ENCODE measurements at places on chromosomes 3 and 15.

- no peak for DNase-seq
Measured at GRCh38 chr15:99016680-99017321, 9.2 kb upstream of the PGPEP1L start.

DNA sequence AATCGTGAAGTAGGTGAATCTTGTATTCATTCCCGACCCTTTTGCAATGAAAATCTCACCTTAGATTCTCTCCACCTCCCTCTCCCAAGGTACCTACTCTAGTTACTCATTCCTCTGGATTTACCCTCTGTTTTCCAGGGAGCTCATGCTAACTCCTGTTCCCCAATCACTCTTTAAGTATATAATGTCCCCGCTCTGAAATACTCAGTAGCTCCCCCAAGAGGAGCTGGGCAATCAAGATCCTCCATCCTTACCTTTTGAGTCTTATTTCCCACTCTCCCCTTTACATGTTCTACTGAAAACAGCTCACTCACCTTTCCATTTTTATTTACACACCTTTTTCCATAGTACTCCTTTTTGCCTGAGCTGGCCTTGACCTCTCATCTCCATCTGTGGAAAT is 599.9 kb downstream of the RBMS3 start:
- no peak for DNase-seq

DNA sequence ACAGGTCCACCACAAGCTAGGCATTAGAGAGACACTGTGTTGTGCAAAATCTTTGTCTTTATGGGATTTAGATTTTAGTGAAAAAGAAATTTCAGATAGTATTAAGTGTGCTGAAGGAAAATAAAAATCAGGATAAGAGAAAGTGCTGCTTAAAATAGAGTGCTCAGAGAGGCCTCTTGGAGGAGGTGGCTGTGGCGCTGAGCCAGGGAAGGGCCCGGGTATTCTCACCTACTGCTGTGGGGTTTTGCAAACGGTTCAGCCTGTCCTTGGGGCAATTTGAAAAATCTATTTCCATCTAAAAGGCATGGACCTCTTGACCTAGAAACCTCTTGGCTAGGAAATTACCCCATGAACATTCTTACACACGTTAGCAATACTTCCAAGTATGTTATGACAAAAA is 267.7 kb downstream of the TJP1 start:
- no peak for DNase-seq

DNA sequence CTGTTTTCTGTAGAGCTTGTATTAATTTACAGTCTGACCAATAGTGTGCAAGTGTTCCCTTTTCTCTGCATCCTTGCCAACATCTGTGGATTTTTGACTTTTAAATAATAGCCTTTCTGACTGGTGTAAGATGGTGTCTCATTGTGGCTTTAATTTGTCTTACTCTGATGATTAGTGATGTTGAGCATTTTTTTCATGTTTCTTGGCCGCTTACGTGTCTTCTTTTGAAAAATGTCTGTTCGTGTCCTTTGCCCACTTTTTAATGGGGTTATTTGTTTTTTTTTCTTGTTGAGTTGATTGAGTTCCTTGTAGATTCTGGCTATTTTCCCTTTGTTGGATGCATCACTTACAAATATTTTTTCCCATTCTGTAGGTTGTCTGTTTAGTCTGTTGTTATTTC is 7.6 kb upstream of the ACOX2 start:
- DNase-seq, result no peak

GRCh38 chr15:35626571-35627318 is 80.8 kb upstream of the DPH6 start:
- DNase-seq, result no peak

- DNase-seq, result no peak
Measured at GRCh38 chr3:16171009-16171408, 3.5 kb upstream of the GALNT15 start.

DNA sequence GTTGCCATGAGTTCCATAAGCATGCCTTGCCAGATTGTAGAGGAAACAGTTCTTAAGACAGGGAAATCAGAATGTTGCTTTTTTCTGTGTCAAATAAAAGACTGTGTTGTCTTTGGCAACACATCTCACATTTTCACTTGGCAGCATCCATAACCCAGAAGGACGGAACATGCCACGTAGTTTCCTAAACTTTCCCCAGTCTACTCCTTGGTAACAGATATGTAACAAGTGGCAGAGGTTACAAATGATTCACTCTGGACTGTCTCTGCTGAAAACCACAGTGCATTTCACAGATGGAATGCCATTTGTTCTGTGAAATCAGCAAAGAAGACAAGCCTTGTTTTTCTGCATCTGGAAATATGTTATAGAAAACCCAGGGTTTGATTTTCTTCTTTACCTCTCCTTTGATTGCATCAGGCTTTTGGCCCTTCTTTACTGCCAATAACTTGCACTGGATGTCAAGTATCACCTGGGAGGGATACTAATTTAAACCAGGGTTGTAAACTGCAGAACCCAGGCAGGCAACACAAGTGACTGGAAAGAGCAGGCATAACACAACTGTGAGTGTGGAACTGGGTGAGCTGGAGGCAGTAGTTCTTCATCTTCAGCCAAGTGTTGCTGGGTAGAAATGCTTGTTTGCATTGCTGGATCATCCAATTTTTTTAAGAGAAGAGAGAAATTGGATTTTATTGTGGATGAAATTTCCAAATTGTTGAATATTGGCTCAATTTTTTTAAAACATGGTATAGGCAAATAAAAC is 124.4 kb upstream of the FOXB1 start:
- no peak for DNase-seq

- no peak for DNase-seq
Measured at GRCh38 chr3:48929358-48930035, 10.9 kb downstream of the ARIH2 start.

- no peak for DNase-seq
Measured at GRCh38 chr3:88640581-88640980, 466.8 kb upstream of the EPHA3 start.

- no peak for DNase-seq
Measured at GRCh38 chr3:180700941-180701340, 21.7 kb upstream of the CCDC39 start.

DNA sequence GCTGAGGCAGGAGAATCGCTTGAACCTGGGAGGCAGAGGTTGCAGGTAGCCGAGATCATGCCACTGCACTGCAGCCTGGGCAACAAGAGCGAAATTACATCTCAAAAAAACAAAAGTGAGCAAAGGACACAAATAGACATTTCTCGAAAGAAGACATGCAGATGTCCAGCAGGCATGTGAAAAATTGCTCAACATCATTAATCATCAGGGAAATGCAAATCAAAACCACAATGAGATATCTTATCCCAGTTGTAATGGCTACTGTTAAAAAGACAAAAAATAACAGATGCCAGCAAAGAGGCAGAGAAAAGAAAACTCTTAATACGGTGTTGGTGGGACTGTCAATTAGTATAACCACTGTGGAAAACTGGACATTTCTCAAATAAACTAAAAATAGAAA is 20.9 kb downstream of the ASB7 start:
- no peak for DNase-seq

- DNase-seq, result no peak
Measured at GRCh38 chr3:99969136-99969535, 145.2 kb downstream of the FILIP1L start.

DNA sequence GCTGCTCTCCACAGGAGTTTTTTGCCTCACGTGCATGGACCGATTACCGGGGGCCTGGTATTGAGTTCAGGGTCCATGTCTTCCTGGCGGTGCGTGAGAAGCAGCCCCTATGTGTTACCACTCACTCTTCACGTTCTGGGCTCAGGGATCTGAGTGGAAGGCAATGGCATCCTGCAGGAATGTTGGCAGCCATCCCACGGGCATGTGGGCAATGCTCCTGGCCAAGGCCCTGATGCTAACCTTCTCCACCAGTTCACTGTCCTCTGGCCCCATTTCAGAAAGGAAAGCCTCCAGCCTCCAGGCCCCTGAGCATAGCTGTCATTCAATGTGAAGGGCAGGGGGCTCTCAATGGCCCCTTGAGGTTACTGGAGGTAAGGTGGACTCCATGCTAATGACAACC is 43.0 kb upstream of the KY start:
- no peak for DNase-seq

DNA sequence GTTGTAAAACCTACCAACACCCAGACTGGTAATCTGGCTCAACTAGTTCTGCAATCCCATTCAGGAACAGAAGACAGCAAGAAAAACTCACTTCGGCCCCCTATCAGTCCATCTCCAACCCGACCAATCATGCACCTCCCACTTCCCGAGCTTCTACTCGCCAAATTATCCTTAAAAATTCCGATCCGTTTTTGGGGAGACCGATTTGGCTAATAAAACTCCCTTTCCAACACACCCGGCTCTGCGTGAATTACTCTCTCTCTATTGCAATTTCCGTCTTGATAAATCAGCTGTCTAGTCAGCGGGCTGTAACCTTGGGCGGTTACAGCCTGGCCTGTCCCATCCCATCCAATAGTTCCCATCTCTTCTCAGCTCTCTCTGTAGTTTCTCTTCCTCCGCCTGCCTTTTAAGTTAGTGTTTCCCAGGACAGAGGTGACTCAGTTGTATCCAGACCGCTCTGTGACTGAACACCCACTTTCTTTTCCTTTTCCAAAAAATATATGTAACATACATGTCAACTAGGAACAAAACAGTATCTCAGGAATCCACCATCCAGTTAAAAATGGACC is 780 bp upstream of the ACAD9 start:
- DNase-seq, result no peak

GRCh38 chr3:184894051-184894450 is 82.1 kb downstream of the VPS8 start:
- DNase-seq, result no peak

DNA sequence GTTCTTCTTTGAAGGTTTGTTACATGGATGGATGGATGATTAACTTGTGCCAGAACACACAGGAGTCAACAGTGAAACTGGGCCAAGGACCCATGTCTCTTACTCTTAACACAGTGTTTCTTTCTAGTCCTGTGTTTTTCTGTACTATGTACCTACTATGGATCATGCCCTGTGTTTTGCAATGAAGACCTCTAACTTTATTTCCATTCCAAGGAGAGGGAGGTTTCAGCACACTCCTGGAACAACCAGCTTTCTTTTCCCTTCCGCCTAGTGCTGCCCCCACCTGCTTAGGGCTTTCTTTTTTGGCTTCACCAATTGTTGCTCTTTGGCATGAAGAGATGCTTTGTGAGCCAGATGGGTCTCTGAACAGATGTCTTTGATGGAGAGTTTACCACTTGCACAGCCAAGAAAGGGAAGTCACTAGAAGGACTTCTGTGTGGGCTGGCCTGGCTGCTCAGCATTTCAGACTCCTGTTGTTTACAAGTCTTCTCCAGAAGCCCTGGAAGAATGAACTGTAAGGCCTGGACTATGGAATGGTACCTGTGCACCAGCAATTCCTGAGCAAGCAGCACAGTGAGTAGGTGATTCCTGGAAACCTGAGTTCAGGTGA is 44.5 kb downstream of the SNAPC5 start:
- DNase-seq, result no peak
